Naive thymus-derived CD4-positive, alpha-beta T cell (primary cell): ENCODE measurements at places on chromosomes 12 and 14. TPM values are rescaled to one million over a fixed set of nuclear protein-coding genes. Genes with fewer than 3 reads are reported as not detected.

Gene CBLN3
- 0.24 TPM for polyA plus RNA-seq

Gene HOXC5
- polyA plus RNA-seq: not detected

DNA sequence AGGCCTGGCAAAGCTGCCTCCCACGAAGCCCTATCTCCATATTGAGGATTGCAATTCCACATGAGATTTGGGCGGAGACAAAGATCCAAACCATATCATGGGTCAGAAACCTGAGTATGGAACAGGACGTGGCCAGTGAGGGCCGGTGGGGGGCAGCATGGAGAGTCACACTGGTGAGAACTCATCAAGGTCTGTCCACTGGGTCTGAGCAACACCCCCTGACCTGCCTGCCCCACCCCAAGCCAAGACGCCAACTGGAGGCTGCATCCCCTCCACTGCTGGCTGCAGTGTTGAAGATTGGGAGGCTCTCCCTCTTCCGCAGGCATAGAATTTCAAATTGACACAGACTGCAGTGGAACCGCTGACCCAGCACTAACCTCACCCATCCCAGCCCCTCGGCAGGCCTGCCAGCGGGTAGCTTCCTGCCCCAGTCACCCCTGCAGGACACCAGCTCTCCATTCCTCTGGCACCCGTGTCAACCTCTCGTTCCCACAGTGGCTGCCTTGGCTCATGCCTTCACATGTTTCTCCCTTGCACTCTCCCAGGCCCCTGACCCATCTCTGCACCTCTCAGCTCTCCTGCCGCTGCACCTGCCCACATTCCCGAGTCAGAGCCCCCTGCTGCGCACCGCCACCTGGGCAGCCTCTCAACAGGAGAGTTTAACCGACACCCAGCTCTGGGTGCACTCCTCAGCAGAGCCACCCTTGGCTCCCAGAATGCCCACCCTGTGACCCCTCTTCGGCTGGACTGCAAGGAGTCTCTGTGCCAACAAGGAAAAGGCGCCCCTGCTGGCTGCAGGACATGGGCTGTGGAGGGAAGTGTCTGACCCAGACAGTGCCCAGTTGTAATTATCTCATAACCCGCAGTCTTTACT is 45.2 kb upstream of the PPP2R5C start:
- H3K4me3 ChIP-seq: no peak overlapping the region
- no peaks in the 10 kb centered on the region for H3K36me3 ChIP-seq
- no peaks in the 10 kb centered on the region for H3K27me3 ChIP-seq
- peaks cover 74% of the 10 kb centered on the region for H3K4me1 ChIP-seq
- DNase-seq: no peak
- H3K27ac ChIP-seq: no peak overlapping the region

Gene CEP290
- polyA plus RNA-seq: 7.5 TPM

- H3K4me1 ChIP-seq: no peaks in the 10 kb centered on the region
- H3K4me3 ChIP-seq: no peak overlapping the region
- peaks cover 56% of the 10 kb centered on the region for H3K36me3 ChIP-seq
- DNase-seq: no peak
- no peak overlapping the region for H3K27ac ChIP-seq
Observed at GRCh38 chr14:34778744-34779143, 64.4 kb upstream of the CFL2 start.

DNA sequence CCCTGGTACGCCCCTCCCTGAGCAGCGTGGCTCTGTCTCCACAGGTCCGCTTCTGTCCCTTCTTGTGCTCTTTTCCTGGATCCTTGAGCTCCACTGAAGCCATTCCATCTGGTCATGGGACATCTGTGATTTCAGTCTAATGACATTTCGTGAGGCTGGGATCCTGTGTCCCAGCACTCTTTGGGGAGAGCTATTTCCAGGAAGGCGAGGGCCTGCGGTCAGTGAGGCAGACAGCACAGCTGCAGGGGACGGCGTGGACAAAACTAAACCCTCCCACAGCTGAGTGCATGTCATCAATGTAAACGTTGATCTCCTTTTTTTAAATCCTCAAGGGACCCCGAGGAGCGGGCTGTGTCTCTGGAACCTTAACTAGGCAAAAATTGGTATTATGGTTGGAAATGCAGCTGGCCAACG is 127.7 kb downstream of the DACT1 start:
- no peak for DNase-seq
- no peaks in the 10 kb centered on the region for H3K36me3 ChIP-seq
- no peak overlapping the region for H3K4me3 ChIP-seq

DNA sequence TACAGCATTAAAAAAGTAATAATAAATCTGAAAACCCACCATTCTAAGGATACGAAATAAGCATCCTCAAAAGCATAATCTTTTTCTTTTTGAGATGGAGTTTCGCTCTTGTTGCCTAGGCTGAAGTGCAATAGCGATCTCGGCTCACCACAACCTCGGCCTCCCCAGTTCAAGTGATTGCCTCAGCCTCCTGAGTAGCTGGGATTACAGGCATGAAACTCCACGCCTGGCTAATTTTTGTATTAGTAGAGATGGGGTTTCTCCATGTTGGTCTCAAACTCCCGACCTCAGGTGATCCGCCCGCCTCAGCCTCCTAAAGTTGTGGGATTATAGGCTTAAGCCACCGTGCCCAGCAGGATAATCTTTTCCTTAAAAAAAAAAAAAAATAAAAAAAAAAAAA is 4.3 kb downstream of the CCNT1 start:
- no peak overlapping the region for H3K4me3 ChIP-seq
- no peak overlapping the region for H3K27ac ChIP-seq
- H3K27me3 ChIP-seq: no peaks in the 10 kb centered on the region
- peaks cover 31% of the 10 kb centered on the region for H3K36me3 ChIP-seq

DNA sequence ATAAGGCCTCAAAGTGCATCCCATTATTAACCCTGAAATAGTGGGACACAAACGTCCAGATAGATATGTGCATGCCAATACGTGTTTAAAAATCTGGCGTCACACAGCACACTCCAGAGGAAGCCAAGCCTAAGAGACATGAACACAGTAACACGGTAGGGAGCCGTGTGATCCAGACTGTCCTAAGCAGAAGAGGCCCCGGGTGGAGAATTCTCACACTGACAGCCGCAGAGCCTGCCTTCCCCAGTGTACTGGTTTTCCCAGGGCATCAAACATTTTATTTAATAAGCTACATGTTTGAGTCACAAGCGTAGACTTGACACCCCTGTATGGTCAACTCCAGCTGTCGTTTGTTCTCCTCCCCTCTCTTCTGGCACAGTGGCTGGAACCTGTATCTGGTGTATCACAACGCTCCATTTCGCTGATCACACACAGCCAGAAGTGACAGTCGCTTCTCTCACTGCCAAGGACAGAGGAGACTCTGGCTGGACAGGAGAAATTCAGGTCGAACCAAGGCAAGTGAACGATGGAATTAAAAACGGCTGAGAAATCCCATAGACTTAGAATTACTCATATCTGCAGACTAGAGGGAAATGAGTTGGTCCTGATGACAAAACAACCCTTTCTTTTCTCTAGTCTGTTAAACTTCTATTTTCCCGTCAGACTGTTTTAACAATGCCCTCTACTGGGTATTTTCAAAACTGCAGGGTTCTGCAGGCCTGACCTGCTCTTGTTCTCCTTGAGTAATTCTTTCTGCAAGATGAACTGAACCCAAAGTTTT is 359.9 kb downstream of the RGS6 start:
- no peaks in the 10 kb centered on the region for H3K27me3 ChIP-seq
- H3K36me3 ChIP-seq: no peaks in the 10 kb centered on the region
- H3K27ac ChIP-seq: no peak overlapping the region
- DNase-seq: no peak
- H3K4me1 ChIP-seq: no peaks in the 10 kb centered on the region

Gene DYNC1H1
- 39.8 TPM for polyA plus RNA-seq

Gene CD4
- 364 TPM for polyA plus RNA-seq

- no peaks in the 10 kb centered on the region for H3K36me3 ChIP-seq
- H3K27ac ChIP-seq: no peak overlapping the region
- no peak for DNase-seq
- H3K27me3 ChIP-seq: no peaks in the 10 kb centered on the region
Observed at GRCh38 chr12:79194595-79194994, 330.0 kb downstream of the SYT1 start.
